ENCODE measurements at places on chromosomes 5 and 9. TPM values are rescaled to one million over a fixed set of nuclear protein-coding genes. Genes with fewer than 3 reads are reported as not detected.

Gene LCN15
- 0.54 TPM for total RNA-seq

- DNase-seq: no peak
Observed at GRCh38 chr5:32270946-32271345, 41.8 kb downstream of the MTMR12 start.

Gene RORB
- 4.5 TPM for total RNA-seq

Gene ST8SIA4
- 1.3 TPM for total RNA-seq

All from GM23338 (cell line).